Endodermal cell (in vitro differentiated cells): ENCODE measurements at places on chromosomes 3 and 15. TPM values are rescaled to one million over a fixed set of nuclear protein-coding genes. Genes with fewer than 3 reads are reported as not detected.

DNA sequence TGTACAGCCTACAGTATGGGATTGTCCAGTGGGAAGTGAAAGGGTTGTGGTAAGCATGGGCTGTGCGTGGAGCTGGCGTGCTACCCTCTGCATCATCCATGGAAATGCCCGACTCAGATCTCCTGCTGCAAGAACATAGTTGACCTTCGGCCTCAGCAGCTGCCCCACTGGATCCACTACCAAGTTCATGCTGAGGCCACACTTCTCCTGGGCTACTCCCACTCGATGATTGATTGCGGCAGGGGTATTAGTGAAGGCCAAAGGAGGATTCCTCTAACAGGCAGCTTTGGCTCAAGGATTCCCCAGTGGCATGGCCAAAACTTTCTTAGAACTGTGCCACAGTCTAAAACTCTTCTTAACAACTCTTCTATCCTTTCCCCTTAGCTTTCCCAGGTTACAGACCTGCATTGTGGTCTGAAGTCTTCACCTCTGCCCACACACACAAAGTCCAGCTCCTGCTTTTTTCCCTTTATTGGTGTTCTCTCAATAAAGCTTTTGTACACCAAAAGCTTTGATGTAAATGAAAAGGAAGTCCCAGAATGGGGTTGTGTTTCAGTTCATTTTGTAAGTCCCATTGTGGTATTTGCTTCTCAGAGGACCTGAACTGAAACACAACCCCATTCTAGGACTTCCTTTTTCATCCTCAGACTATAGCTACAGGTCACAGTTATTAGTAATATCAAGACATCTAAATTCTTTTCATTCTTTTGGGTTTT is 4.9 kb upstream of the TBC1D5 start:
- H3K27me3 ChIP-seq = no peaks in the 10 kb centered on the region
- H3K4me1 ChIP-seq = no peaks in the 10 kb centered on the region
- no peaks in the 10 kb centered on the region for H3K36me3 ChIP-seq
- H3K27ac ChIP-seq = no peak overlapping the region
- DNase-seq = no peak

GRCh38 chr3:113912552-113913236 is 35.1 kb upstream of the ZDHHC23 start:
- H3K4me3 ChIP-seq = no peak overlapping the region
- no peaks in the 10 kb centered on the region for H3K36me3 ChIP-seq
- no peak overlapping the region for H3K27ac ChIP-seq
- no peaks in the 10 kb centered on the region for H3K4me1 ChIP-seq

GRCh38 chr15:77421370-77421700 is 647 bp downstream of the HMG20A start:
- H3K36me3 ChIP-seq = no peaks in the 10 kb centered on the region
- peak; percentile 59 for DNase-seq
- H3K27ac ChIP-seq = no peak overlapping the region
- H3K4me3 ChIP-seq = peak overlapping the region; percentile 88

- no peak overlapping the region for H3K4me3 ChIP-seq
- H3K27me3 ChIP-seq = no peaks in the 10 kb centered on the region
- peak; percentile 8 for DNase-seq
Measured at GRCh38 chr3:124149771-124150170, 157.8 kb upstream of the ROPN1 start.

DNA sequence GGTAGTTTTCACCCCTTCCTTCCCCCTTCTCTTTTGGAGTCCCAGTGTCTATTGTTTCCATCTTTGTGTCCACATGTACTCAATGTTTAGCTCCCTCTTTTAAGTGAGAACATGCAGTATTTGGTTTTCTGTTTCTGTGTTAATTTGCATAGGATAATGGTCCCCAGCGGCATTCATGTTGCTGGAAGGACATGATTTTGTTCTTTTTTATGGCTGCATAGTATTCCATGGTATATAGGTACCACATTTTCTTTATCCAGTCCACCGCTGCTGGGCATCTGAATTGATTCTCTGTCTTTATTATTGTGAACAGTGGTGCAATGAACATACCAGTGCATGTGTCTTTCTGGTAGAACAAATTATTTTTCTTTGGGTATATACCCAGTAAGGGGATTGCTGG is 7.7 kb upstream of the HDGFL3 start:
- DNase-seq = no peak
- H3K27ac ChIP-seq = no peak overlapping the region

- H3K27me3 ChIP-seq = no peaks in the 10 kb centered on the region
- DNase-seq = no peak
- H3K36me3 ChIP-seq = no peaks in the 10 kb centered on the region
- H3K4me1 ChIP-seq = peaks cover 9% of the 10 kb centered on the region
- no peak overlapping the region for H3K27ac ChIP-seq
Measured at GRCh38 chr3:14531856-14532395, 8.2 kb downstream of the GRIP2 start.

- no peaks in the 10 kb centered on the region for H3K27me3 ChIP-seq
- H3K36me3 ChIP-seq = no peaks in the 10 kb centered on the region
- no peaks in the 10 kb centered on the region for H3K4me1 ChIP-seq
- DNase-seq = no peak
Measured at GRCh38 chr3:13536432-13536831, 12.5 kb upstream of the FBLN2 start.

GRCh38 chr3:32844914-32845313 is 27.1 kb downstream of the TRIM71 start:
- peaks cover 70% of the 10 kb centered on the region for H3K4me1 ChIP-seq
- peaks cover 7% of the 10 kb centered on the region for H3K36me3 ChIP-seq
- H3K27ac ChIP-seq = no peak overlapping the region
- peak overlapping the region; percentile 77 for H3K4me3 ChIP-seq
- DNase-seq = no peak

PODXL2 gene
- 13.8 to 16.5 TPM (median 15.7 TPM) in 3 replicates for total RNA-seq

NOX5 gene
- total RNA-seq = 0.05 to 0.08 TPM in 2 of 3 replicates, not detected in the other

AP3B2 gene
- 21.5 and 22.4 TPM in 2 replicates for total RNA-seq

ALG1L2 gene
- 5.1 to 8.5 TPM (median 5.2 TPM) in 3 replicates for total RNA-seq

NTRK3 gene
- 0.11 to 0.82 TPM (median 0.52 TPM) in 3 replicates for total RNA-seq

KIF15 gene
- 11.8 to 24.9 TPM (median 20.4 TPM) in 3 replicates for total RNA-seq
